A172 (cell line): ENCODE measurements at places on chromosomes 5 and 9.

DNA sequence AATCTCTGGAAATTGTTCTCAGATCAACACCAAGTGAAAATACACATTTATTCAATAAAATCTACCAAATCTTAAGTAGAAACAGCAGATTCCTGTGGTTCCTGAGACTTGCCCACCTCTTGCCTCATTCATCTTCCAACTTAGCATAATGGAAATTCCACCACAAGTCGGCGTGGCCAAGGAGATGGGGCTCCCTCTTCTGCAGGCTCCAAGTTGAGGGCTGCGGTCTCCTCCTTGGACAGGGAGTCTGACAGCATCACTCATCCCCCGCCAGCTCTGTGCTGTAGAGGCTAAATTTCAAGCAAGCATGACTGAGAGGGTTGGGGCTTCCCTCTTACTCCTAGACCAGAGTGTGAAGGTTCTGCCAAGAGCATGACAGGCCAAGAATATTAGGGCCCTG is 273.7 kb downstream of the DIRAS2 start:
- DNase-seq, result no peak

DNA sequence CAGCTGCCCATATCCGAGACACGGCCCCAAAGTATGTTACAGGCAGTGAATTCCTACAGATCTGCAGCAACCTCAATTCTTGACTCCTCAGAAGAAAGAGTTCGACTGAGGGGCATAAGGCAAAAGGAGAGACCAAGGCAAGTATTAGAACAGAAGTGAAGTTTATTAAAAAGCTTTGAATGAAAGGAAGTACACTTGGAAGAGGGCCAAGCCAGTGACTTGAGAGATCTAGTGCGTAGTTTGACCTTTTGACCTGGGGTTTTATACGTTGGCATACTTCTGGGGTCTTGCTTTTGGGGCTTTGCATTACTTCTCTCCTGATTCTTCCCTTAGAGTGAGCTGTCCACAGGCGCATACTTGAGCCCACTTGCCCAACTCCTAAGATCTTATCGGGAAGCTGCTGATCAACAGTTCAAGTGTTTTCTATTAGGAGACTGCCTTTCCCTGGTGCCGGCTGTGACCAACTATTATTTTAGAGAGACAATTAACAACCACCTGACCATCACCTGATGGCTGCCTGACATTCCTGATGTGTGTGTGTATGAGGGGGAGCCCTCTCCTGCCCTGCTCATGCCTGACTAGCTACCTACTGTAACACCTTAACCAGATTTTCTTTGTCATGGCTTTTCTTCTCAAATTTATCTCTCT is 1.5 kb upstream of the DEPDC1B start:
- no peak for DNase-seq

DNA sequence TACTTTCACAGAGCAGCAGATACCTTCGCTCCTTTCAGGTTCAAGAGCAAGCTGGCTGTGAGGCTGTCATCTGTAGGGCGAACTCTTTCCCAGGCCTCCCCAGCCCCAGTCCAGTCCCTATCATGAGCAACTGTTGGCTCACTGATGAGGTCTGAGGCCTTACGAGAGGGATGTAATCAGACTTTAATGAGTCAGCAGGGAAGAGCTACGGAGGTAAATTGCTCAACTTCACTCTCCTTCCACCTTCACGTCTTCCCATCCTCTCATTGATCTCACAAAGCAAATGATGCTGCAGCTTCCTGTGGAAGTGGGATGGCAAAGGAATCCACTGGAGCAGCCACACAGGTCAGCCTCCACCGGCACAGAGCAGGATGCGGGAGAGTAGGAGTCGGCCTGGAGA is 130.7 kb upstream of the TBCA start:
- DNase-seq, result no peak

DNA sequence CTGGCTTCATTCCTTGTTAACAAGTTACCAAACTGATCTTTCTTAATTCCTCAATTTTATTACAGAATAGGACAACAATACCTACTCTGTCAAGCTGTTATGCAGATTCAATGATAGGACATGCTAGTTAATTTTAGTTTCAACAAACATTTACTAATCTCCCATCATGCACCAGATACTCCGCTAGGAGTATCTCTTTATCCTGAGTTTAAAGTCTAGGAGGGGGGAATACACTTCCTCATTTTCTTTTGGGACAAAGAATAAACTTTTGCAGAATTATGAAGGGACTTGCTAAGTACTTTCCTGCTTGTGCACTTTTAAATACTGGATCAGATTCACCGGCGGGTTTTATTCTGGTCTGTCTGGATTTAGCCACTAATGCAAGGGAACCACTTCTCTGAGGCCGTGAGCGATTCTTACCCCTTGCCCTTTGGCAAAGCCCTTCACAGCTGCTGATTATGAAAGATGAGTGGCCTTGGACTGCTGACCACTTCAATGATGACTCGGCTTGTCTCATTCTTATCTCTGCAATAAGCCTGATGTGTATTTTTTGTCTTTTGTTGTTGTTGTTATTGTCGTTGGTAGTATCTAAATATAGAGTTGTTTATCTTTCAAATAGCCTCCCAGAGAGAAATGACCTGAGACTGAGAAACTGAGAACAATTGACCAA is 73.9 kb downstream of the RMI1 start:
- DNase-seq, result no peak

- peak; percentile 84 for DNase-seq
Observed at GRCh38 chr9:12859704-12860251, 85.0 kb downstream of the LURAP1L start.

DNA sequence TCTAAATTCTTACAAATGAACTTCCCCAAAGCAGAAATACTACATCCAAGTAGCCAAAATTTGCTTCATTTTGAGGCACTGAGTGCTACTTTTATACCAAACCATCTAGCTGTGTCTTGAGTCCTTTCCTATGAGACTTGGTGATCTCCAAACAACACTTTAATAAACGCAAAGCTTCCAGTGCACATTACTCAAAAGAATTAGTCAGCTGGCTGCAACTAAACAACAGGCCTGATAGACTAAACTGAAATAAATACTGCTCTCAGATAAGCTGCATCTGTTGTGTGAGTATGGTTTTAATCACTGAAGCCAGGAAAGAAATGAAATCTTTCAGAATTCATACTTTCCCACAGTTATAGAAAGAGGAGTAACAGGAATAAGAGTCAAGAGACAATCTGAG is 80.3 kb downstream of the VCAN start:
- DNase-seq, result no peak

DNA sequence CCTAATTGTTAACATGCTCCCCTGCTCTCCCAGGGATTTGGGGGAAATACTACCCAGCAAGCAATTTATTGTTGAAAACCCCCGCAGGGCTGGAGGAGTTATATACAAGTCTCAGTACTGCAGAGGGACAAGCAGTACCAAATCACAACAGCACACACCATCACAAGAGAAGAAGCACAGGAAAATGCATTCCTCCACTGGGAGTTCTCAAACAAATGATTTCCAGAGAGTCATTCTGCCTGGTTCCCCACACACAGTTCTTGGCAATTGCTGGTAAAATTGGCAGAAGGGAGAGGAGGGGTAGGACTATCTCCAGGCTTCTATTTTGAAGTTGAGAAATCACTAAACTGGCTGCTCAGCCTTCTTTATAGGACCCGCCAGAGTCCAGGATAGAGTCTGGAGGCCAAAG is 16.8 kb downstream of the SIL1 start:
- no peak for DNase-seq

DNA sequence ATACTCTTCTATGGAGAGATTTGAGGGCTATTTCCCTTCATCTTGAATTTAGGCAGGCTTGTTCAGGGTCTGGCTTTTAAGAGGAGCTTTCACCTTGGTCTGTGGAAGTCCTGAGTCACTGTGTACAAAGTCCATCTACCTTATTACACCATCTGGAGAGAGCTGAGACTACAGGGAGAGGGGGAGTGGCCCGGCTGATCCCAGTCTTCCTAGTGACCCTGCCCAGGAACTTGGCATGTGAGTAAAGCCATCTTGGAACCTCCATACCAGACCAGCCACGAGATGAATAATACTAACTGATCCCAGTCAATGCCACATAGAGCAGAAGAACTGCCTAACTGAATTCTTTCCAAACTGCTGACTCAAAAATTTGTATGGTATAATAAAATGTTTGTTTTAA is 8.4 kb upstream of the IL6ST start:
- peak; percentile 49 for DNase-seq

- DNase-seq, result no peak
Observed at GRCh38 chr5:107670932-107671741, at the start of gene EFNA5. EFNA5 (minus strand) TSS chr5:107670937.

DNA sequence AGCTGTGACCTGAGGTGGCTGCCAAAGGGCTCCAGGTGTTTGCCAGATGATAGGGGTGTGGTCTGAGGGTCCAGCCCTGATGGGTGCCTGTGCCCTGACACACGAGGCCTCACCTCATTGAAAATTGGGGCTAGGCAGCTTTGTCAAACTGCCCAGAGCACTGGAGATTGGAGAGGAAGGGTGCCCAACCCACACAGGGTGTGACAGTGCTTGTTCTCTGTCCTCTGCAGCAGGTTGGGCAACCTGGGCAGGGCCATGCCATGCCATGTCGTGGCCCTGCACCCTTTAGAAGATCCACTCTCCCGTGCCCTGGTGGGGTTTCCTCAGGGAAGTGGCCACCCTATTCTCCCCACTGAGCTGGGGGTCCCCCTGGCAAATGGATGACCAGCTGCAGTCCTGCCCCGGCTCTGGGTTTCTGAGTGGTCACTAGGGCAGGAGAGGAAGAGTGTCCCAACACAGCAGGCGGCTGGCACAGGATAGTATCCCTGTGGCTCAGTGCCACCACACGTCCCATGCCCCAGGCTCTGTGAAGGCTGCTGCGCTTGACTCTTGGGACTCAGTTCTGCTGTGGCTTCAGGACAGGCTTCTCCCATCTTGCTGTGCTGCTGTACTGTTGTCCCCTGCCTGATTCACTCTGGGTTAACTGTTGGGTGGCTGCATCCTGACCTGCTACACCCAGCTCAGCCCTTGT is 100.8 kb upstream of the PITX1 start:
- DNase-seq, result no peak

DNA sequence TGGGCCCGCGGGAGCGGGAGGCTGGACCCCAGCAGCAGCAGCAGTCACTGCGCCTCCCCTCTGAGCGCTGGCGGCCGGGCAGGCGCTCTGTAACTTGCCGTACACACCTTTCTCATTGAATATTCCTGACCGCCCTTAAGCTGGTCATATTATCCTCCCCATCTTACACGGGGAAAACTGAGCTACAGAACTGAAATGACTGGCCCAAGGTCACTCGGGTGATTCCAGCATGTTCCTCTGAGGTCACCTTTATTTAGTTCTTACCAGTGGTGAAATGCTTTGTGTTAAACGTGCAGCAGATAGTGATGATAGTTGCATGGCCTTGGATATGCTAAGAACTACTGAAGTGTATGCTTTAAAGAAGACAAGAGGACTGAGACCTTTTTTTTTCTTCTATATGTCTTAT is 607 bp downstream of the UQCRQ start:
- no peak for DNase-seq

DNA sequence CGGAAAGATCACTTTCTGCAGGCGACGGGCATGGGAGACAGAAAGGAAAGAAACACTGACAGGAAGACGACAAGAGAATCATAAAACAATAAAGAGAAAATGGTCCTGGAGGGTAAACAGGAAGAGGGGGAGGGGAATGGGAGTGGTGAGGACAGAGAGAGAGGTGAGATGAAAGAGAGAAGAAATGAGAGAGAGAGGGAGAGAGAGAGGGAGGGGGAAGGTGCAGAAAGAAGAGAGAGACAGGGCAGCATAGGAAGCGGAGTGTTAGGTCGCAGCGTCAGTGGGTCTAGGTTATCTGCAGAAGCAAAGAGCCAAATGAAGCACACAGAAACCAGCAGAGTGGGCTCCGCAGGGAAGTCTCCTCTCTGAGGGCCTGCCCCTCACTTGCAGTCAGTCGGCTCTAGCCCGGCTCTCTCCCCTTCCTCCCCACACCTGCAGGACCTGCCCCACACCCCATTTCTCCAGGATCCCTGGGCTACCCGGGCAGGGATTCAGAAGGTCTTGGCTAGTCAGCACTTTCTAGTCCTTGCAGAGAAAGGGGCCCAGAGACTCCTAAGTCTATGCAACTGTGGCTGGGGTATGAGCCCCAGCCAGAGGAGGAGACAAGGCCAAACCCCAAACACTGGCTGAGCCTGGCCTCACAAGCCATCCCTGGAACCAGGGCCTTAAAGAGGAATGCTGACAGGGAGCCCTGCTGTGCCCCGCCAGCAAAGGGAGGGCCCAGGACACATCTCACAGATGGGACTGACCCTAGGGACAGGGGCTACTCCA is 29.7 kb upstream of the MEIKIN start:
- no peak for DNase-seq

DNA sequence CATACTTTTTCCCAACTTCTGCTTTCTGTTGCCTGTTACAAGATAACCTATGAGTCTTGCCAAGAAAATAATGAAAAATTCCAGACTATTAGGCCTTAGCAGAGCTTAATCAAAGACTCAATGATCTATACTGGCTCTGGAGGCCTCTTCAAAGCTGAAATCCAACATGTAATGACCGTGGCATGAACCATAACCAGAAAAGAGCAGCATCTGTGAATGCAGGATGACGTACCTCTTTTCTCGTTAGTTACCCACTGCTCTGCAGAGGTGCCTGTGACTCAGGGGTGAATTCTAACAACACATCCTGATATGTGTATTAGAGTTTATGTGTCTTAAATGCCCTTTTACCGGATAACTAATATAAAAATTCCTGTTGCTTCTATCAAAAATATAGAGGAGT is 645.4 kb downstream of the PRELID2 start:
- DNase-seq, result no peak

GRCh38 chr5:143200781-143201398 is 202.6 kb downstream of the NR3C1 start:
- DNase-seq, result peak; percentile 92

DNA sequence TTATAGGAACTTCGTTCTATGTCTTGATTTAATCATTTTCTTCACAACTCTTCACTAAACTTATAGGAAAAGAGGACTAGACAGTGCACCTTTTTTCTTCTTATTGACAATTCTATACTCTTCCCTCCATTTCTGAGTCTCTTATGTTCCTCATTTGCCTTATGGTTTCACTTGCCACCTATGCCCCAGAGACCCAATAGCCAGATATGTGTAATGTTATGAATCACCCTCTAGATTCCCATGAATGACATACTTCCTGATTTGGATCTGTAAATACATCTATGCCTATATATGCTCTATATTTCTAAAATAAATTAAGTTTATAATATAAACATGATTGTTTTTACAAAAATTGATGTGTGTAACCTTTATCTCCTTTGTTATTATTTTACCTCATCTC is 514.1 kb upstream of the MEF2C start:
- DNase-seq, result no peak

- no peak for DNase-seq
Observed at GRCh38 chr5:148147415-148147814, 20.9 kb upstream of the SPINK14 start.

GRCh38 chr9:132672413-132672690 is 2.1 kb downstream of the GTF3C4 start:
- no peak for DNase-seq

GRCh38 chr5:149961186-149961685 is 678 bp downstream of the SLC26A2 start:
- no peak for DNase-seq

GRCh38 chr9:5818424-5819142 is 14.3 kb downstream of the ERMP1 start:
- no peak for DNase-seq
